ENCODE measurements at places on chromosomes 4 and X.
A peak's percentile ranks its signal among the peaks of the same experiment; 100 is the strongest.

DNA sequence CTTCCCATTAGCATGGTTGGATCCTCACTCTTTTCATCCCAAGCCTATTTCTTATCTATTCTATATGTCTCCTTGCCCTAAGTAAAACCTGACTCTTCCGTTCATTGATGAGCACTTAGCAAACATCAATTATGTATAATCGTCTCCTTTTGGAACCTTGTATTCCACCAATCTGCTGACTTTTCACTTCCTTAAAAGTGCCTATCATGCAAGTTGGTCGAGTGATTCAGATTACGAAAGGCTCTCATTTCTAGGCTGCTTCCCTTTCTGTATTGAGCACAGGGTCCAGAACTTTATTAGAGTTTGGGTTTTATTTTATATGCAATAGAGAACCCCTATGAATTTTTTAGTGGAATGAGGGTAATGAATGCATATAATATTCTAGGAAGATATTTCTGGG lies 27.1 kb upstream of the ALB start:
- DNase-seq, result peak; percentile 3

DNA sequence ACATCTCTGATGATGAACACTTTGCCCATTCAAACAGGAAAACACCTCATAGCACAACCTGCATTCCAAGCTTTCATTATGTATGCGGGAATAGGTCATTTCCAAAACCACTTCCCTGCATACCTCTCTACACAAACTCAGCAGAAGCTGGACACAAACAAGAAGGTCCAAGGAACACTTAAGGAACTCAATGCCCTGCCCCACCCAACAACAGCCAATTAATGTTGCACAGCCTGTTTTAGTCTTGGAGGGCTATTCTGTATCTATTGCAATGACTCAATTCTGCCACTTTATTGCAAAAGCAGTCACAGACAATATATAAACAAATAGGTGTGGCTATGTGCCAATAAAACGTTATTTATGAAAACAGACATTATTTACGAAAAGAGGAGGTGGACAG lies 16.7 kb downstream of the OPHN1 start:
- no peak for DNase-seq

- DNase-seq, result no peak
These were observed 168.5 kb upstream of the STK26 start for GRCh38 chrX:131854581-131854980.

- no peak for DNase-seq
These were observed 23.0 kb upstream of the CLDN24 start for GRCh38 chr4:183345261-183345660.

GRCh38 chr4:14827111-14827510 lies 175.2 kb upstream of the CPEB2 start:
- DNase-seq, result no peak

DNA sequence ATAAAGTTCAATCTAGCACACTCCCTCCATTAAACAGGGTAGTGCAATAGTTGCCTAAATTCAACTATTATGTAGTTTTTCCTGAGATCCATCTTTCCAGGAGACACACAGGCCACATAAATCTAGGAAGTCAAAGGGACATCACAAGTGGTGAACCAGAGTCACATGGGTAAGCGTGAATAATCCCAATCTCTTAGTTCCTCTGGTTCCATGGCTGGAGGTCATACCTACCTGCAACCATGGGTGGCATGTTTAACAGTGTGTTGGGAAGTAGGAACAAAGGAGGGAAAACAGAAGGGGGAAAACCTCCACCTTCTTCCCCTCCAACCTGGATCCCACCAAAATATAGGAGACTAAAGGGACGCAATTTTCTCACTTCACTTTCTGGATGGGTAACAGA lies 2651.6 kb downstream of the ARAP2 start:
- DNase-seq, result no peak

GRCh38 chr4:40918330-40918729 lies 168.6 kb downstream of the NSUN7 start:
- DNase-seq, result no peak

GRCh38 chr4:32396507-32397070 lies 1676.4 kb downstream of the PCDH7 start:
- DNase-seq, result no peak

DNA sequence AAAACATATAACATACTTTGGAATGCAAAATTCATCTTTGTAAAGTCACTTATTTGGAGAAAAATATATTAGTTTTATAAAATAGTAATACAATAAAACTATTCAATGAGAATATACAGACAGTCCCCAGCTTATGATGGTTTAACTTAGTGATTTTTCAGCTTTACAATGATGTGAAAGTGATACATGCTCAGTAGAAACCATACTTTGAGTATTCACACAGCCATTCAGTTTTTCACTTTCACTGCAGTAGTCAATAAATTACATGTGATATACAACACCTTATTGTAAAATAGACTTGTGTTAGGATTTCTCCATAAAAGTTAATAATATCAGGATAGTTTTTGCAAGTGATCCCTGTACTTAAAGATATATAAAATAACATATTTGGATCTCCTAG lies 436.0 kb downstream of the CENPC start:
- no peak for DNase-seq
